ENCODE measurements at places on chromosomes 7 and 10.

DNA sequence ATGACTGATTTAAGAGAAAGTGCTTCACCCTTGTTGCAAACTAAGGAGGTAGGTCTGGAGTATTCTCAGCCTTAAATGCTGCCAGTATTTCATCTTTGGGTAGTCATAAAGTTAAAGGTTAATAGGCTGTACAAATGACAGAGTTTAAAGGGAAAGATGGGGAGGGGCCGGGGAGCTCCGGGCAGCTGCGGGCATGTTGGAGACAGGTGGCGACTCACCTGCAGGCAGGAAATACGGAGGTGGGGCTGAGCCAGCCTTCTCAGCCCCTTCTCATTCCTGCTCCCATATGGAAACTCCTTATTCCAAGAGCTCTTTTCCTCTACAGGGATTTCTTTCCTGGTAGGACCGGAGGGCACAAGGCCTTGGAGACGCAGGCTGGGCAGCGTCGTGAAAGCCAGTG lies 31.8 kb upstream of the HMX3 start:
- no peak for DNase-seq

DNA sequence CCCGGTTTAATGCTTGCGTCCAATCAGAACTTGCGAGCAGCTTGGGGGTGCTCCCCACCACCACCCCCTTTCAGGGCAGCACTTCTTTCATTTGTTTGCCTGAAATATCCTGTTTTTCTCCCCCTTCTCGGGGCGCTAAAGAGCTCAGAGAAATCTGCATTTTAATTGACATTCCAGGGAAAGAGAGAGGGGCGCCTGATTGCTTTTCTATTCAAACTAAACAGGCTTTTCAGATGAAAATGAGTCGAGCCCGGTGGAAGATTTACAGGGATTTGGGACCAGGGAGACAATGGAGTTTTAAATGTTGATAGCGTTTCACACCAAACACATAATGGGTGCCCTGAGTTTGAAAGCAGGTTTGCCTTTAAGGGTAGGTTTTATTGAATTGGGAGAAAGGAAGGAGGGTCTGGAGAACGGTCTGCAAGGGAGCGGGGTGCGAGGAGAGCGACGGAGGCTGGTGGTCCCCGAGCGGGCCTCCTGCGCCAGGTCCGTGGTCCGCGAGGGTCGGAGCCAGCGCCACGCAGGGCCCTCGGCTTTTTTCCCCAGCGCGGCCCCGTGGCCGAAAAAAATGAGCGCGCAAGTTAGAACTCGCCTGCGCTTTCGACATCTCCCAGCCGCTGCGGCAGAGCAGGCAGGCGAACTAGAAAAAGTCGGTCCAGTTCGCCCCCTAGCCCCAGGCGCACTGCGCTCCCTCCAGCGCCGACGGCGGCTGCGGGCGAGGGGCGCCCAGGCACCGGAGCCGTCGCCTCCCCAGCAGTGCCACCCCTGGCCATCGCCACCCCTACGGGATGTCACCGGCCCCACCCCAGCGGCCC lies 1.3 kb downstream of the FGFR2 start:
- DNase-seq = peak; percentile 74

DNA sequence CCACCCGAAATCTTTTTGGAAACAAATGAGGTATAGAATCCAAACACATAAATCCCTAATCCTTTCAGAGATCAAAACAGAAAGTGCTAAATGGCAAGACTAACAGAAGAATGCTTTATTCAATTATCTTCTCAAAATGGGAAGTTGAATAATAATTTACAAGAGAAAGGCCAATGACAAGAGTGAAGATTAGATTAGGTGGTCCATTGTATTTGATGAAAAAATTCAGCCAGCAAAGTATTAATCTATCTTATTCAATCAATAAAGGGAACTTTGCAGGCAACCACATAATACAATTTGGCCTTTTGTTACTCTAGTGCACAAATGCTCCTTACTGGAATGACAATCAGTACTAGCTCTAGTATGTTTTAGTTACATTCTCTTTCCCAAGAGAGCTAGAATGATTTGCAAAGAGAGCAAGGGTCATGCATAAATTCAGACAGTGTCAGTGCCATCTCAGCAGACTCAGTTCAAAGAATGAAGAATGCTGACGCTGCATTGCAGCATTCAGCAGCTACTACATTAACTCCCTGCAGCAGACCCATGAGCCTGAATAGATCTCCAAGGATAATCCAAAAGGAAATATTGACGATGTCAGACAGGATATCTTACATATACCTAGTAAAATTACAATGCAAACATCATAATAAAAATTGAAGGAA lies 131.8 kb downstream of the ANK3 start:
- DNase-seq = no peak

GRCh38 chr10:128263891-128264688 lies 137.9 kb upstream of the MKI67 start:
- DNase-seq = peak; percentile 85

GRCh38 chr7:134351424-134351823 lies 34.7 kb upstream of the SLC35B4 start:
- DNase-seq = no peak

- no peak for DNase-seq
These were observed 1.2 kb upstream of the PAOX start for GRCh38 chr10:133377818-133378250.

Data from right forelimb (tissue), 1 donor.